ENCODE measurements at places on chromosomes 7 and 10.

- H3K4me3 ChIP-seq: no peak overlapping the region
- H3K27ac ChIP-seq: no peak overlapping the region
- DNase-seq: no peak
- no peaks in the 10 kb centered on the region for H3K27me3 ChIP-seq
- H3K36me3 ChIP-seq: no peaks in the 10 kb centered on the region
- H3K4me1 ChIP-seq: no peaks in the 10 kb centered on the region
Observed at GRCh38 chr7:43314379-43315158, 202.1 kb downstream of the HECW1 start.

DNA sequence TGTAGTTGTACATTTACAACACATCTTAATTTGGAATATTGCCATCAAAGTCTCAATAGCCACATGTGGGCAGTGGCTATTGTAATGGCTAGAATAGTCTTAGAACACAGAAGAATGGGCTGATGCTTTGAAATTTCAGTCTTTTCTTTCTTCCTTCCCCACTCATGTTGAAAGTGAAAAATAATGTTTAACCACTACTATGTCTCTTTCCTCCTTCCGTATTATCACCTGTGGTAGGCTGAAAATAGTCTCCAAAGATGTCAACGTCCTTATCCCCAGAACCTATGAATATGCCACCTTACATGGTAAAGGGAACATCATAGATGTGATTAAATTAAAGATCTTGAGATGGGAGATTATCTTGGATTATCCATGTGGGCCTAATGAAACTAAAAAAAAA, 154.0 kb downstream of the SUGCT start:
- no peaks in the 10 kb centered on the region for H3K27me3 ChIP-seq
- no peak overlapping the region for H3K4me3 ChIP-seq

GRCh38 chr10:51421853-51422252, 277.5 kb downstream of the CSTF2T start:
- no peak for DNase-seq
- no peak overlapping the region for H3K27ac ChIP-seq
- H3K4me3 ChIP-seq: no peak overlapping the region
- H3K36me3 ChIP-seq: no peaks in the 10 kb centered on the region
- no peaks in the 10 kb centered on the region for H3K27me3 ChIP-seq

DNA sequence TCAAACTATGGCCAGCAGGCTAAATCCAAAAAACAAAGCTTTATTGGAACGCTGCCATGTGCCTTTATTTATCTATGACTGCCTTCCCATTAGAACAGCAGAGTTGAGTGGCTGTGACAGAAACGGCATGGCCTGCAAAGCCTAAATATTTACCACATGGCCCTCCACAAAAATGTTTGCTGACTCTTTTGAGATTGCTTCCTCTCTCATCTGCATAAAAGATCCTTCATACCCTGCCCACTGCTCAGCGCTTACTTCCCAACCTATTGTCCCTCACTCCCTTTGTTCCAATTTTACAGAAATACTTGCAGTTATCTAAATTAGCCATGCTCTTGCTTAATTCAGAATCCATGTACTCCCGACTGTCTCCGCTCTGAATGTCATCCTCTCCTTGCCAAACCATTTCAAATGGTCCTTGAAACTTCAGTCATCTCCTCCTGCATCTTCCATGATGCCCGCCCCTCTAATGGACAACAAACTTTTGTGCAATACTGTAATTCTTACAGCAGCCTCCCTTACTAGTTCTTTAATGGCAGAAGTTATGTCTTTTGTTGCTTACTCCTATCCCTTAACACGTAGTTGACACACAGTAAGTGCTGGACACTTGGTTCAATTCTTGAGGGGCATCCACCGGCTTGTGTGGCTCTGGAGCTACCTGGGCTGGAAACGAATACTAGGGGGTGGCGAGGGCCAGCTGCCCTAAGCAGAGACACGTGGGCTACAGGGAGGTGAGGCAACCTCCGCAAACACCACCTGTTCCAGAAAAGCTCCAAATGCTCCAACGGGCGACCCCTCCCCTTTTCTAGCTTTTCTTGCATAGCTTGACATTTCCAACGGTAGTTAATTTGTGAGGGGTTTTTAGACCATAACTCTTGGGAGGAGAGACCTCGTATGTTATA, 832 bp downstream of the XRCC2 start:
- H3K36me3 ChIP-seq: no peaks in the 10 kb centered on the region
- H3K4me3 ChIP-seq: peak overlapping the region; percentile 33
- H3K4me1 ChIP-seq: no peaks in the 10 kb centered on the region
- H3K27me3 ChIP-seq: no peaks in the 10 kb centered on the region
- no peak overlapping the region for H3K27ac ChIP-seq
- DNase-seq: peak; percentile 30

- no peaks in the 10 kb centered on the region for H3K4me1 ChIP-seq
- no peaks in the 10 kb centered on the region for H3K27me3 ChIP-seq
- H3K4me3 ChIP-seq: no peak overlapping the region
Observed at GRCh38 chr10:8817299-8817698, 762.8 kb downstream of the GATA3 start.

GRCh38 chr10:86360657-86361056, 5.9 kb downstream of the GRID1 start:
- no peak overlapping the region for H3K27ac ChIP-seq
- no peak overlapping the region for H3K4me3 ChIP-seq
- DNase-seq: no peak
- H3K27me3 ChIP-seq: peaks cover 41% of the 10 kb centered on the region
- peaks cover 24% of the 10 kb centered on the region for H3K4me1 ChIP-seq

DNA sequence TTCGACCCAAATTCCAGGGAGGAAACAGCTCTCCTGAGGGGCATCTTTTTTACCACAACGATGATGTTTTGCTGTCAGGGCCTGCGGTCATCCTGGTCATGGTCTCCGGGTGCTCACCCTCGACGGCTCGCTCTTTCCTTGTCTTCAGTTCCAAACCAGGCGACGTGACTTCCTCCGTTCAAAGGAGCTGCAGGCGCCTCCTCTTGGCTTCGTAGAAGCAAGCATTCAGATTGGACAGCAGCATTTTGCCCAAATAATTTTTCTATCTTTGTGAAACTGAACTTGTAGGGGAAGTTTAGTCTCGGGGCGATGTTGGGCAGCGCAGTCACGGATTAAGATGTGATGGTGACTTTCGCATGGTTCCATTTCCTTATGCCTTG, 208.9 kb downstream of the DNAJB6 start:
- H3K4me3 ChIP-seq: no peak overlapping the region
- H3K27me3 ChIP-seq: no peaks in the 10 kb centered on the region
- no peak overlapping the region for H3K27ac ChIP-seq
- H3K36me3 ChIP-seq: no peaks in the 10 kb centered on the region
- H3K4me1 ChIP-seq: no peaks in the 10 kb centered on the region

DNA sequence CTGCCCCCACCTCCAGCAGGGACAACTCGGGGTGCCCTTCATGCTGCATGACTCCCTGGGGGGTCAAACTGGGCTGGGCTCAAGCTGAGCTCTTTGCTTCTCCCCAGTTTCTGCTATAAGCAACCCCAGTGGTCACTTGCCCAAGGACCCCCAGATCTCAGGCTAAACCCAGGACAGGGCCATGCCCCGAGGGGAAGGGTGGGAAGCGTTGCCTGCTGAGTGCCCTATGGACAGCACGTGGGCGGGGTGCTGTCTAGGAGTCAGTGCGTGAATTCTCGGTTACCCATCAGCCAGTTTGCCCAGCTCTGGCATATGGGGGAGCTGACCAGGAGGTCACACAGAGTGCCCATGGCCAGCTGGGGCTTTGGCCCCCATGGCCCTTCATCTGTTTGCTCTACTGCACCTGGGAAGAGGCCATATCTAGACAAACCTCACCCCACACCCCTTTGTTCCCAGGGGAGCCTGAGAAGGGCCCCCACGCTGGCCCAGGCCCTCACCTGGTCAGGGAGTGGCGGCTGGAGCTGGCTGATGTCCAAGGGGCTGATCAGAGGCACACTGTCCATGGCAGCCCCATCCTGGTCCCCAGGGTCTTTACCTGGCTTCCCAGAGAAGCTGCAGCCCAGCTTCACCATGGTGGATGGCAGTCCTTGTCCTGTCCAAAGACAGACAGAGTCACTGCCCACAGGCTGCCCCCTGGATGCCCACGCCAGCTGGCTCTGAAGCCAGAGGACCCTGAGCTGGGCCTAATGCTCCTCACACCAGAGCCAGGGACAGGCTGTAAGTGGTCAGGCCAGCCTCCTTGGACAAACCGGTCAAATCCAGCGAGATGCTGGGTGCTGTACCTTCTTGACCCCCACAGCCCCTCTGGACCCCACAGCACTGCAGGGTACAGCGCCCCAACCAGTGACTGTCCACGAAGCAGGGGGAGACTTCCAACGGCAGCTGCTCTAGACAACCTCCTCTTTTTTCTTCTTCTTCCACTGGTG, 8.0 kb downstream of the CALY start:
- no peak for DNase-seq
- H3K36me3 ChIP-seq: no peaks in the 10 kb centered on the region
- H3K27ac ChIP-seq: no peak overlapping the region
- no peak overlapping the region for H3K4me3 ChIP-seq
- H3K4me1 ChIP-seq: peaks cover 3% of the 10 kb centered on the region

DNA sequence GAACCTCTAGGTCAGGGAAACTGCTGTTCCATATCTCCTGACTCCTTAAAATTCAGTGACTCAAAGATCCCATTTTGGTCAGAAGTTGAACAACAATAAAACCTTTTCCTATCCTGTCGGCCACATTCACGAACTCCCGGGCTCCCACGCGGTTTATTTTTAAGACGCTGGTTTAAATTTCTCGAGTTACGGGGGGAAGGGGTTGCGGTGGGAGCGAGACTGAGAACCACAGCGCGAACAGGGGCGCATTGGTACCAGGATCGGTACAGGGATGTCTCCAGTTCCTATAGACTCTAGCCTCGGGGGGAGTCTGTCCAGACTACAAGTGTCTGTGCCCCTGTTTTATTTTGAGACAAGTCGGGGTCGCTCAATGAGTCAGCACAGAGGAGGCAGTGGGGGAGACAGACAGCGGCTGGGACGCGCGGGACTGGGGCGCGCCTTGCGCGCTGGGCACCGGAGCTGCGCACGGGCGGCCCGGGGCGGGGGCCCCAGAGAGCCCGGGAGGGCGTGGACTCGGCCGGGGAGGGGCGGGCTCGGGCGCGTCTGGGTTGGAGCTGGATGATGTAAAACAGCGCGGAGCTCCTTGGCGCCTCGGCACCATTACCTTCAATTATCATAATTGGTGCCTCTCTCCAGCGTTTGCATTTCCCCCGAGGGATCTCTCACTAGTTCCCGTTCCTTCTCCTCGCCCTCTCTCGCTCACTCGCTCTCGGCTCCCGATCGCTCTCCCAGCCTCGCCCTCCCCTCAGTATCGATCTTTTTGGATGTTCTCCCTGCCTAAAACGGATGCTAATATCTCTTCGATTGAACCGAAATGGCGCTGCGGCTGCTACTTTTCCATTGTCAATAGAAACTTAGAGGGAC, 8.7 kb upstream of the BAMBI start:
- no peaks in the 10 kb centered on the region for H3K36me3 ChIP-seq
- peaks cover 2% of the 10 kb centered on the region for H3K27me3 ChIP-seq
- H3K27ac ChIP-seq: peak overlapping the region; percentile 53
- H3K4me1 ChIP-seq: no peaks in the 10 kb centered on the region

GRCh38 chr7:66524738-66525137, 103.9 kb upstream of the KCTD7 start:
- no peak overlapping the region for H3K4me3 ChIP-seq
- no peaks in the 10 kb centered on the region for H3K36me3 ChIP-seq
- DNase-seq: no peak
- no peak overlapping the region for H3K27ac ChIP-seq
- no peaks in the 10 kb centered on the region for H3K27me3 ChIP-seq
- no peaks in the 10 kb centered on the region for H3K4me1 ChIP-seq

DNA sequence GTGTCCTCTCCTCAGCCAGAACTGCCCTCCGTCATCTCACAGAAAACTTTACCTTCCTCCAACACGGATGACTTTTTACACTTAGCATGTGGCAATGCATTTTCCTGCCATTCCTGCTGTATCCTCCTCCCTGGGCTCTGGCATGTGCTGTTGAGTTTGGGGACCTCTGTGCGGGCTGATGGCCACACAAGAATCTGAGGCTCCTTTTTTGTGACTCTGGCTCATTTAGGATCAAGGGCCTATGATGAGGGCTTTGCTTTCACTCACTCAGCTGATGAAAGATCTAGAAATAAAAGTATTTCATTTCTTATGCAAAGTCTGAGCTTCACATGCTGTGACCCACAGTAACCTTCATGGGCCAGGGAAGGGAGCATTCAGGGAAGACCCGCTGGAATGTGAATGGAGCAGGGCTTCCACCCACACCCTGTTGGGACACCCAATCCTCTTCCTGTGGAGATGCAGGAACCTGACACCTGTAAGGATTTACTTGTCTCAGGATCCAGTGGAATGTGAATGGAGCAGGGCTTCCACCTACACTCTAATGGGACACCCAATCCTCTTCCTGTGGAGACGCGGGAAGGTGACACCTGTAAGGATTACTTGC, 500.3 kb upstream of the MKI67 start:
- no peaks in the 10 kb centered on the region for H3K36me3 ChIP-seq
- H3K27ac ChIP-seq: no peak overlapping the region
- H3K4me3 ChIP-seq: no peak overlapping the region
- no peaks in the 10 kb centered on the region for H3K4me1 ChIP-seq

- DNase-seq: no peak
- no peaks in the 10 kb centered on the region for H3K36me3 ChIP-seq
- no peak overlapping the region for H3K27ac ChIP-seq
Observed at GRCh38 chr10:24579448-24579847, 144.2 kb downstream of the ARHGAP21 start.

DNA sequence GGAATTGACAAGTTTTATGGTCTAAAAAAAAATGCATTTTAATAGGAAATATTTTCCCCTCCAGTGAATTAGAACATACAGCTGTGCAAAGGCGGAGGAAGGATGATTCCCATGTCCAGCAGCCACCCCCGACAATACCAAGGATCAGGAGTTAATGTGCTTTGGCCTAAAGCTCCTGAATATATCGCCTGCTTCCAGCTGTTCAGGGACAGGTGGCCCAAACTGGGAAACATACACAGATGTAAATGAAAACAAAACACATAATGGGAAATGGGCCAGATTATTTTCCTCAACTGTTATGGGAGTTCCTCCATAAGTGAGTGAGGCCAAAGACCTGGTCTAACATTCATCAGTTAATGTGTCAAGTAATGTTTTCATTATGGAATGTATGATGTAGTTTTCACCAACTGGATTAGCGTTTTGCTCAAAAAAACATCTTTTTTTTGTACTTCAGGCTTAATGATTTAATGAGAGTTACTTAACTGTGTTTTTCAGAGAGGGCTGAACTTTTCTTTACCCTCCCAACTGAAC, 55.1 kb upstream of the LAMB1 start:
- H3K36me3 ChIP-seq: no peaks in the 10 kb centered on the region
- DNase-seq: no peak
- H3K4me1 ChIP-seq: no peaks in the 10 kb centered on the region

GRCh38 chr10:35133586-35133985, 6.9 kb downstream of the CREM start:
- no peak overlapping the region for H3K27ac ChIP-seq
- peaks cover 4% of the 10 kb centered on the region for H3K4me1 ChIP-seq
- DNase-seq: no peak
- H3K27me3 ChIP-seq: no peaks in the 10 kb centered on the region

- H3K4me3 ChIP-seq: no peak overlapping the region
- DNase-seq: no peak
- H3K36me3 ChIP-seq: no peaks in the 10 kb centered on the region
- no peaks in the 10 kb centered on the region for H3K4me1 ChIP-seq
- no peak overlapping the region for H3K27ac ChIP-seq
Observed at GRCh38 chr10:90031776-90032175, 330.4 kb downstream of the KIF20B start.
